ENCODE measurements at places on chromosomes 4 and X.

DNA sequence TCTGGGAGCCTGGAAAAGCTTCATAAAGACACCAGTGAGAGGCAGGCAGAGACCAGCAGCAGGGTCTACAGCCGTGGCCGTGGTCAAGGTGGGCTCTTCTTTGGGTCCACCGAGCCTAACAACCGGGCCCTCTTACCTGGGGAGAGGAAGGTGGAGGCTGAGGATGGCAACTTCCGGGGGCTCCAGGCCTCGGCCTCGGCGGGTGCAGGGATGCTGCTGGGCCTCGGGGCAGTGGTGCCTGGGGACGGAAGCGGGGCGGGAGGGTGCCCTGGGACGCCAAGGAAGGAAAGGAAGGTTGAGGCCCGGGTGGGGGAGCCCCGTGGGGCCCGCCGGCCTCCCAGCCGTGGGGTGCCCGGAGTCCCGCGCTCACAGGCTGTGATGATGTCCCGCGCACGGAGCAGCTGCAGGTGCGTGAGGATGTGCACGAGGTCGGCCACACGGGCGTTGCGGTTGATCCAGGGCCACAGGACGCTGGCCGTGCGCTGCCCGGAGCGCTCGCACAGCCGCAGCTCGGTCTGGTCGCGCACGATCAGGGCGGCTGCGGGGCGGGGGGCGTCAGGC lies 561 bp downstream of the IRAK1 start:
- no peak for DNase-seq

- DNase-seq = no peak
Measured at GRCh38 chr4:184728858-184729257, 5.0 kb downstream of the CENPU start.

DNA sequence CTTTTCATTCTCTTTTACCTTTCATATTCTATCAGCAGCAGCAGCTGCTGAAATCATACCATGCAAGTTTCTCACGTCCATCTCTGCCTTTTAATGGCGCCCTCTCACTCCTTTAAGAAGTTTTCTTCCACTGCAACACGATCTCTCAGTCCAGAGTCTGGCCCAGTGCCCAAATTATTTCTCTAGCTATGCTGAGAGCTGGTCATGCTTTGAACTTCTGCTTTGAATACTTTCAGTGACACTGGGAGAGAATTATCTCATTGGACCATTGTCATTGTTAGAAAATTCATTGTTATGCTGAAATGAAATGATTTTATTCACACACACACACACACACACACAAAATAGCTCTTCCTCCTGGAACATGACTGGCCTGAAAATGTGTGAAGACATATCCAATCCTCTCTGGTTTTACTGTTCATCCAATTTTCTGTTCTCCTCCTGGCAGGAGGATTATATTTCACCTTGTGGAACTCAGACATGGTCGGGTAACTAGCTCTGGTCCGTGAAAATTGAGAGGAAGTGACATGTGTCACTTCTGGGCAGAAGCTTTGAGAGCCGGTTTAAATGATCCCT lies 1.3 kb upstream of the PDHA1 start:
- no peak for DNase-seq

DNA sequence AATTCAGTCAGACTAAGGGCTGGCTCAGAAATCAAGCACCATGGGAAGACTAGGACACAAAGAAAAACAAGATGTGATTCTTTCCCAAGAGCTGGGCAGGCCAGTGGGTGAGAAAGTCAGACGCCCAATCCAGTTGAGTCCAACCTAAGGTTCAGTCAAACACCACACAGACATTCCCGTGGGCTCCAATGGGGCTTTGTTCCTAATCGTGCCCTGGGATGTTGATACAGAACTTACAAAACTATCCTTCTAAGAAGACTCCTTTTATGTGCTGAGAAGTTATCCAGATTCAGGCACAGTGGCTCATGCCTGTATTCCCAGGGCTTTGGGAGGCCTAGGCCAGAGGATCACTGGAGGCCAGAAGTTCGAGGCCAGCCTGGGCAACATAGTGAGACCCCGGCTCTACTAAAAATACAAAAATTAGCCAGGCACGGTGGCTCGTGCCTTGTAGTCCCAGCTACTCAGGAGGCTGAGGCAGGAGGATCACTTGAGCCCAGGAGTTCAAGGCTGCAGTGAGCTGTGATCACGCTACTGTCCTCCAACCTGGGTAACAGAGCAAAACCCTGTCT lies 3.7 kb downstream of the BLOC1S4 start:
- DNase-seq = no peak

GRCh38 chrX:123424546-123424945 lies 240.5 kb downstream of the GRIA3 start:
- no peak for DNase-seq

- DNase-seq = no peak
Measured at GRCh38 chr4:107866726-107867125, 42.0 kb downstream of the SGMS2 start.

DNA sequence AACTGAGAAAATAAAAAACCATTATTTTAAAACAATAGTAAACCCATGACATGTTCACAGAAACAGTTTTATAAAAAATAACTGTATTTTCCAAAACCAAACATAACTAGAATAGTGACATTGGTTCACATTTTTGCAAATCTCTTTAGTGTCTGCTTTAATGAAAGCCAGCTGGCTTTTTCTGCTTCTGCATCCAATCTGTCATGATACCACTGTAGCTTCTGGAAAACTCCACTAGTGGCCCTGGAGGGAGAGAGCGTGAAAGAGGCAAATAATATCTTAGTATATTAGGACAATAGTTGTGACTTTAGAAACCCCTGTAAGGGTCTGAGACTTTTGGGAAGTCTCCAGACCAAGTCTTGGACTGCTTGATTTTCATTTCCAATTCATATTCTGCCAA lies 31.1 kb downstream of the FGFBP1 start:
- DNase-seq = no peak

DNA sequence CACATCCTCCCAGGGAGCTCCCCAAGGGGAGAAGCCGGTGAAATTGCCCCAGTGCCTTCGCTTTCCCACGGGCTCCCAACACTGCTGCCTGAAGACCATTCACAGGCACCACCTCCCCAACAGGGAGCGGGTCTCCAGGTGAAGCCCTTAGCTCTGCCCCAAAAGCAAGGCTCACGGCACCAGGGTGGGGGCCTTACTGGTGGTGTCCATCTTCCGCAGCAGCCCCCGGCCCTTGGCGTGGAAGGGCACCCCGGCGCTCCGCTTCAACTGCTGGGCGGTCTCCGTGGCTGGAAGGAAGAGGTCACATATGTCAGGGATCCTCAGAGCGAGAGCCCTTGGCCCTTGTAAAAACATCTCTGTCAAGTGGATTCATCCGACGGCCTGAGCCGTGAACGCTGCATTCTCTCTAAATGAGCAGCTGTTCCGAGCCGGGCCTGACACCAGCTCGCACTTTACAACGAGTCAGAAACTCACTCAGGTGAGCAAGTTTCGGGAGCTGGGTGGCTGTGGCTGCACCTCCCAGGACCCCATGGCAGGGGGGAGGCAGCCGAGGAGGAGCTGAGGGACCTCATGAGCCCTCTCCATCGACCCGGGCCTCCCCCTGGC lies 20.9 kb downstream of the NELFA start:
- no peak for DNase-seq

DNA sequence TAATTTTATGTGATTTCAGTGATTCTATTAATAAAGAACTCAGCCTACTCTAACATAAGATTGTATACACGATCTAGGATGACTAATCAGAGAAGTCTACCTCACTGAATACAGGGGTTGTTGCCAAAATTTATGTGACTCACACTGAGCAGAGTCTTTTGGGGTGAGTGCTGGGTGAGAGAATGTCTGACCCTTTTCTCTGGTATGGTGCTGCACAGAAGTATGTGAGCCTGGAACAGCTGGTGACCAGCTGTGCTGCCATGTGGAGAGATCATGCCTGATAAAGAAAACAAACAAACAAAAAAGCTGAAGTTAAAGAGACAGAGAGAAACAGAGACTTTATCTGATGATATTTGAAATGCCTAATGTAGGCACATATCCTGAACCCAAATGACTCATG lies 618.1 kb upstream of the GRIA3 start:
- no peak for DNase-seq

DNA sequence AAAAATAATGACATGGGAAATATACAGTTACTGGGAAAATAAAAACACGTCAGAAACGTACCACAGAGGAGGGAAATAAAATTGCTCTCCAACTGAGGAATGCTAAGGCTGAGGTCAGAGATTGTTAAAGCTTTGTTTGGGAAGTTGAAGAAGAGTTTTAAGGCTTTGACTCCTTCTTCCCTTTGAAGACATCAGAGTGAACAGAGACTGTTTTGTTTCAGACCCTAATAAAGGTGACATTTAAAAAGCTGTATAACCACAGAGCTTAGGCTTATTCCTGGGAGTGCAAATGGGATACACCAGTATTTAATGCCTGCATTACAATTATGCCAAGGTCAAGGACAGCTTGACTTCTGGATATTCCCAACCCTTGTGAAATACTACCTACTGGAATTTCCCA lies 102.8 kb downstream of the TRIML1 start:
- DNase-seq = no peak

DNA sequence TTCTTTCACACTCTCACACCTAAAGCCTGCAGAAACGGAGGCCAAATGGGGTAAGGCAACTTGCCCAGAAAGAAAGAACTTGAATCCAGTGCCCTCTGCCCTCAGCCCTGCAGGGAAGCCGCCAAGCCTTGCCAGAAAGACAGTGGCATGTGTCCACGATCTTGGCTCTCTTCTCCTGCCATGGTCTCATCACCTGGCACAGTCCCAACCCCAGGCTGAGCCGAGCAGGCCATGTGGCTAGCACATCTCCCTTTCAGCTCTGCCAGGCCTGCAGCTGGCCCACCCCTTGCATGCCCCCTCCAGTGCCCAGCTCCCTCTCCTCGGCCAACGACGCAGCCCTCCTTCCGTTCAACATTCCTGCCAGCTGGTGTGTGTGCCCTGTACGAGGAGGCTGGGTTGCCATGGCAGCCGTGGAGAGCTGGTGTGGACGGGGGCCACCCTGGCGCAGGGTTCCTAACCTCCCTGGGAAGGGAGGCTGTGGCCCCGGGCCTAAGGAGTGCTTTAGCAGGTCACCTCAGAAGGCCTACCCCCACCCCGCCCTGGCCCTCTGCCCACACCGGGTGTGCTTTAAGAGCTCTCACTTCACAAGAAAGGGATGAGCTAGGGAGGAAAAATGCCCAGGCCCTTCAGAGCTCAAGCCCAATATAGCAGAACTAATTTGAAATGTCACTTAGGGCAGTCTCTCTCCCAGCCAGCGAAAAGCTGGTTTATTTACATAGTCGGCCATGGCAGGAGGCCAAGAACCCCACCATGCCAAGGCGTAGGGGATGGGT lies 73.0 kb upstream of the PJA1 start:
- DNase-seq = peak; percentile 4

DNA sequence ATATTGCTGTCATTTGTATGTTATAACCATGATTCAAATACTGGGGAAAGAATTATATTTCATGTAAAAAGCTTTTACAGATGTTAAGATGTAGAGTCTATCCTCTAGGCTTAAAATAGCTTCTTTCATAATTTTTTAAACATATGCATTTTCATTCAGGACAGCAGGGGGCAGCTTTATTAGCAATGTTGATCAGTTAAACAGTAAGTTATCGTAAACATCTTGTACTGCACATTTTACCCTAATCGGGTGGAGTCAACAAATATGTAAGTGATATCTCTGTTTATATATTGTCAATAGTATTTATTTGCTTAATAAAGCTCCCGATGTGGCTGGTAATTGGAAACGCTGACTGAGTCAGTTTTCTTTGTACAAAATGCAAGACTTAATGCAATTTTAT lies 142.5 kb upstream of the MED14 start:
- DNase-seq = no peak

GRCh38 chrX:23737413-23737812 lies 5.7 kb downstream of the ACOT9 start:
- no peak for DNase-seq

All from SHP77 (cell line).